ENCODE measurements at places on chromosomes 5 and 9.

GRCh38 chr5:172525307-172525995 lies 71.1 kb upstream of the SH3PXD2B start:
- DNase-seq: no peak

DNA sequence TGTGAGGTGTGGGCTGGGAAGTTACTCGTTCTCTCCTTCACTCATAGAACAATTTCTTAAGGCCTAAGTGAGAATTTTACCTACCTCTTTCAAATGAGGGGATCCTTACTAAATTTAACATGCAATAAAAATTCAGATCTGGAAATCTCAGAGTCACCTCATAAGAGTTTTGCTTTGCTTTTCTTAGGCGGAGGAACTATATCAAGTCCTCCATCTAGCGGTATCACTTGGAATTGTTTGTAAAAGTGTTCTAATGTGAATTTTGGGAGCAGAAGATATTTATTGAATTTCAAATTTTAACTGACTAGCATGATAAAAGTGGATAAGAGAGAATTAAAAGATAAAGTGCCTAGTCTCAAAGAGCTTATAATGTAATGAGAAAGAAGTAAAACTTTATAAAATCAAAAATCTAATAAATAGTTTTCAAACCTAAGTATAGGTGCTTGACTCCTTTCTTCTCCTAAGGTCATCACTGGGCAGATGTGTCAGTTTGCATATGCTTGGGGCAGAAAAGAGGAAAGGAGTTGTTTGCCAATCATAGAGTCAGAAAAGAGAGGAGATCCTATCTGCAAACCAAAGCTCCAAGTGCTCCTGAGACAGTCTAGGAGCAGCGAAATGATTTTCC lies 145.7 kb upstream of the DAB2 start:
- peak; percentile 39 for DNase-seq

GRCh38 chr5:15249152-15249551 lies 250.8 kb upstream of the FBXL7 start:
- DNase-seq: no peak

- no peak for DNase-seq
Measured at GRCh38 chr5:137902408-137903133, 13.3 kb downstream of the PKD2L2 start.

DNA sequence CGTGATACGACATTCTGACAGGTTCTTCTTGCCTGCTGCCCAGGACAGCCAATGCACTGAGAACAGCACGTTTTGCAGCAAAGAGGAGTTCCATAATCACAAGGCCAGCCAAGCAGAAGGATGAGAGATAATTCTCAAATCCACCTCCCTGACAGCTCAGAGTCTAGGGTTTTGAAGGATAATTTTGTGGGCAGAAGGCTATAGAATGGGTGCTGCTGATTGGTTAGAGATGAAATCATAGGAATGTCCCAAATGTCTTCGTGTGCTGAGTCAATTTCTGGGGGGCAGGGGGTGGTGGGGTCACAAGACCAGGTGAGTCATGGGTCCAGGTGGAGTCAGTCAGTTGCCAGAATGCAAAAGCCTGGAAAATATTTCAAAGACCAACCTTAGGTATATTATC lies 175.5 kb upstream of the SLC30A5 start:
- no peak for DNase-seq
